ENCODE measurements at places on chromosomes 7 and 10.

DNA sequence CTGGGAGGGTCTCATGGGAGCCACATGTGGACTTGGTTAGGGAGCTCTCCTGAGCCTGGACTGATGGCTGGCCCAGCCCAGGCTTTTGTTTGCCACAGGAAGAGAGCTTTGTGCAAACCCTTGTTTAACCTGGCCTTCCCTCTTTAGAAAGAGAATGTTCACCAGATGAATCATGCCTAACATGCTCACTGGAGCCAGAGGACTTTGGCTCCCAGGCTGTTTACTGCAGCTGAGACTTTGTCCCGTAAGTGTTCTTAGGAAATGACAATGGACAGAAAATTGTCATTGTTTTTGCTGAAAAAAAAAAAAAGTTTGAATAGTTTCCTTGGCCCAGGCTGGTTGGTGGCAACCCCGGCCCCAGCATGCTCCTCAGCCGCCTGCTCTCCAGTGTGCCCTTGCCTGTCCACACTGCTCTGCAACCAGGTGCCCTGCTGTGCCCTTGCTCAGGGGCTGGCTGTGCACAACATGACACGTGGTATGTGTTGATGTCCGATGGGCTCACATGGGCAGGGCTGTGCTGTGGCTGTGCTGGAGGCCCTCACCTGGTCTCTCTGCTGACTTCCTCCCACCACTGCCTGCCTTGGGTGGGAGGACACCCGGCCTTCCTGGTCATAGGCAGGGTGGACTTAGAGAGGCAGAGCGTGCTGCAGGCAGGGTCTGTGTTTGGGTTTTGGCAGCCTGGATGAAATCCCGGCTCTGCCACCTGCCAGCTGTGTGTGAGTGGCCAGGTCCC, 215.3 kb upstream of the ZNF32 start:
- DNase-seq, result no peak

- DNase-seq, result no peak
Measured at GRCh38 chr7:113763226-113763625, 155.6 kb downstream of the PPP1R3A start.

DNA sequence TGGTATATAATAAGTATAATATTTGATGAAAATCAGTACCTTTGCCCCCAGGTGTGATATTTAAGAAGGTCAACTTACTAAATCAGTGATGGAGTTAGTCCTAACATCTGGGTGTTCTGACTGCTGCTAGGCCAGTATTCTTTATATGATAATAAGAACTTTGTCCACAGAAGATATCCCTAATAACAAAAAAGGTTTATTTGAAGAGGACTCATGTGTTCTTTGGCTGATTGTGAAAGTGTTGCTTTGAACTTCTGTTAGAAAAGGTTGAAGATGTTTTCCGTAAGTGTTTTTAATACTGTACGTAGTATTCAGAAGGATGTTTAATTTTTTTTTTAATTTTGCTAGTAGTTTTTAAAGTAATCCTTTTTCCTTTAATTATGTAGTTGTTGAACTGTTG, 10.2 kb downstream of the PTEN start:
- DNase-seq, result no peak

GRCh38 chr7:3683546-3684539, 382.8 kb downstream of the SDK1 start:
- no peak for DNase-seq

GRCh38 chr10:98302741-98303365, 34.9 kb upstream of the LOXL4 start:
- no peak for DNase-seq

DNA sequence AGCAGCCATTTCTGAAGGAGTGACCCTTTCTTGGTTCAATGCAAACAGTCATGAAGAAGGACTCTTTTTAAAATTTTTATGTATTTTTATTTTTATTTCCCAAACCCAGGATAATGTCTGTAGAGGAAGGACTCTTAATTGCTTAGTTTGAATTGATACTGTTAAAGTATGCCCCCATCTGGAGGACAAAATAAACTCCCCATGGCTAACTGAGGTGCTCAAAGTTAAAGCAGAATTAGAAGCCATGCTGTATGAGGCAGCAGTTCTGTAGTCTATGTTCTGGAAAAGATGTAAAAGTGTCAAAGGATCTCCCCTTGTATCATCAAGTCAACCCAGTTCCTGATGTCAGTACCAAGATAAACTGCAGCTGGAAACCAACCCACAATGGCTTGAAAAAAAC, 617.9 kb upstream of the GRM3 start:
- no peak for DNase-seq

GRCh38 chr7:46695051-46695708, 774.1 kb upstream of the IGFBP3 start:
- no peak for DNase-seq

DNA sequence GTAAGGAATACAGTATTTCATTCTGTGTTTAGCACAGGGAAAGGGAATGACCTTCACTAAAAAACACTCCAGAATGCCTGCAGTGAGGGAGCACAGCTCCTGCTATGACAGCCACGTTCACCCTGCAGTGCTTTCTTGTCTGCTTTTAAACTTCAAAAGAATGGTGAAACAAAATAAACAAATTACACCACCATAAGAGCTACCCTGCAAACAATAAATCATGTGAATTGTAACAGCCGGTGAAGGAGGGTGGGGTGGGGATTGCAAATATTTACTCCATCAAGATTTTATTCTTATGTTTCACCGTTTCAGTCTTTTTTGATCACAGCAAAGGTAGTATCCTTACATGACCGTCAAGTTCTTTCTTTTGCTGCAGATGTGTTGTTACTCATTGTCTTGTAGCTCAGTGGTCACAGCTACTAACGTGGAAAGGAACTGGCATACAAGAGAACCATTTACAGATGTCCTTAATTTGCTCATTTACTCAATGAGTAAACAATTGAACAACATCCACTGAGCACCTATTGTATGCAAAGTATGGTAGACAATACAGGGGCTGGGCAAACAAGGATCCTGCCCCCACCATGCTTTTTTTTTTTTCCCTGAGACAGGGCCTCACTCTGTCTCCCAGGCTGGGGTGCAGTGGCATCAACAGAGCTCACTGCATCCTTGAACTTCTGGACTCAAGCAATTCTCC, 4.1 kb upstream of the CHN2 start:
- no peak for DNase-seq

DNA sequence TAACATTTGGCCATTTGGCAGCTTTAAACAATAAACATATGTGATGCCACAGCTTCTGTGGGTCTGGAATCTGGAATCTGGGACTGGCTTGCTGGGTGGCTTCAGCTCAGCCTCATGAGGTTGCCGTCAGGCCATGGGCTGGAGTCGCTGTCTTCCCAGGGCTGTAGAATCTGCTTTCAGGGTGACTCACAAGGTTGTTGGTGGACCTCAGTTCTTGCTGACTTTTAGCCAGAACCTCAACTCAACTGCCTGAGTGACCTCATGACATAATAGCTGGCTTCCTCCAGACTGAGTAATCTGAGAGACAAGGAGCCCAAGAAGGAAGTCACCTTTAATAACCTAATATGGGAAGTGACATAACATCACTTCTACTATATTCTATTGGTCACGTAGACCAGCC, 44.6 kb upstream of the TSPAN13 start:
- no peak for DNase-seq

GRCh38 chr10:110425684-110426293, 71.9 kb upstream of the DUSP5 start:
- DNase-seq, result peak; percentile 34

GRCh38 chr10:60963441-60964256, 19.7 kb upstream of the RHOBTB1 start:
- no peak for DNase-seq

- no peak for DNase-seq
Measured at GRCh38 chr10:4407783-4408182, 418.2 kb upstream of the AKR1E2 start.

GRCh38 chr10:49194212-49194920, 6.2 kb upstream of the TMEM273 start:
- peak; percentile 47 for DNase-seq

All from CD4-positive, alpha-beta T cell treated with Interleukin-4 for 1 hour (primary cell).